Trophoblast cell (in vitro differentiated cells and primary cell): ENCODE measurements at places on chromosomes 13 and 19.

GRCh38 chr19:40701758-40702157 lies 11.3 kb upstream of the NUMBL start:
- H3K27me3 ChIP-seq = no peaks in the 10 kb centered on the region
- H3K27ac ChIP-seq = no peak overlapping the region
- H3K36me3 ChIP-seq = peaks cover 41% of the 10 kb centered on the region
- no peak for DNase-seq
- H3K4me3 ChIP-seq = no peak overlapping the region
- H3K4me1 ChIP-seq = no peaks in the 10 kb centered on the region

DNA sequence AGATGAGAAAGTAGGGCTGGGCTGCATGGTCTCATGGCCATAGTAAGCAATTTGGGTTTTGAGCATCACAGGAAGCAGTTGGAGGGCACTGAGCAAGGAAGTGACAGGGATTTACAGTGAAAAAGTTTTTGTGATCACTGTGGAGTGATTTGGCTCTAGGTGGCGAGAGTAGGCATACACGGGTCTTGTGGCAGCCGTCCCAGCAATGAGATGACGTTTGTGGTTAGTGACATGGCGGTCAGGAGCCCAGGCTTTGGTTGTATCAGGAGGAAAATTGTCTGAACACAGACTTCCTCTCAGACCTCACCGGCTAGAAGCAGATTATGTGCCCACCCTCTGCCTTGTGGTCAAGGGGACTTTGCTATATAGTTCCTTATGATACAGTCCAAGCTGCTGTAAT lies 3.3 kb downstream of the ZNF444 start:
- no peak overlapping the region for H3K4me3 ChIP-seq
- DNase-seq = no peak
- peaks cover 15% of the 10 kb centered on the region for H3K4me1 ChIP-seq
- H3K27me3 ChIP-seq = no peaks in the 10 kb centered on the region
- no peak overlapping the region for H3K27ac ChIP-seq

DNA sequence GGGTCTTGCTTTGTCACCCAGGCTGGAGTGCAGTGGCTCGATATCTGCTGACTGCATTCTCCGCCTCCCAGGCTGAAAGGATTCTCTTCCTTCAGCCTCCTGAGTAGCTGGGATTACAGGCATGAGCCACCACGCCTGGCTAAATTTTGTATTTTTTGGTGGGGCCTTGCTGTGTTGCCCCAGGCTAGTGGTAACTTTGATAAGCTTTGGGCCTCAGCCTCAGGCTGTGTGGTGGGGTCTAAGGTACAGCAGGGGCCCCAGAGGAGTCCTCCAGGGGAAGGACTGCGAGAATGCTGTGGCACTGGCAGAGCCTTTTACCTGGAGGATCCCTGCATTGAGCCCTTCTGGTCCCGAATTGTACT lies 7.2 kb downstream of the DOT1L start:
- no peaks in the 10 kb centered on the region for H3K27me3 ChIP-seq
- no peak overlapping the region for H3K4me3 ChIP-seq
- H3K4me1 ChIP-seq = peaks cover 42% of the 10 kb centered on the region
- no peaks in the 10 kb centered on the region for H3K36me3 ChIP-seq
- H3K27ac ChIP-seq = peak overlapping the region; percentile 20

DNA sequence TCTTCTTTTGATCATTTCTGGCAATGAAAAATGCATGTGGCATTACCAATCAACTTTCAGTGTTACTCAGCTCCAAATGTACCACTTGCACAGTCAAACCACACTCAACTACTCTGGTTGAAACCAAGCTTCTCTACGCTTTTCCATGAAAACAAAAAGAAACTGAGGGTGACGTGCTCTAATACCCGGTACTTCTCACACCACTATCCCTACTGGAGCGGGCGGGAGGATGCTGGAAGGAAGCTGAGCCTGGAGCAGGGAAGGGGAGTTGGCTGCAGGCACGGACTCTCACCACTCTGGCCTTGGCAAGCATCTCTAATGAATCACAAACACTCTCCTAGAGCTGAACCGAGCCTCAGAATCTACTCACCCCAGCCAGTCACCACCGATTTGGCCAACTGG lies 48.2 kb downstream of the STK24 start:
- H3K36me3 ChIP-seq = peaks cover 2% of the 10 kb centered on the region
- no peak overlapping the region for H3K4me3 ChIP-seq
- no peaks in the 10 kb centered on the region for H3K27me3 ChIP-seq
- no peak for DNase-seq

DNA sequence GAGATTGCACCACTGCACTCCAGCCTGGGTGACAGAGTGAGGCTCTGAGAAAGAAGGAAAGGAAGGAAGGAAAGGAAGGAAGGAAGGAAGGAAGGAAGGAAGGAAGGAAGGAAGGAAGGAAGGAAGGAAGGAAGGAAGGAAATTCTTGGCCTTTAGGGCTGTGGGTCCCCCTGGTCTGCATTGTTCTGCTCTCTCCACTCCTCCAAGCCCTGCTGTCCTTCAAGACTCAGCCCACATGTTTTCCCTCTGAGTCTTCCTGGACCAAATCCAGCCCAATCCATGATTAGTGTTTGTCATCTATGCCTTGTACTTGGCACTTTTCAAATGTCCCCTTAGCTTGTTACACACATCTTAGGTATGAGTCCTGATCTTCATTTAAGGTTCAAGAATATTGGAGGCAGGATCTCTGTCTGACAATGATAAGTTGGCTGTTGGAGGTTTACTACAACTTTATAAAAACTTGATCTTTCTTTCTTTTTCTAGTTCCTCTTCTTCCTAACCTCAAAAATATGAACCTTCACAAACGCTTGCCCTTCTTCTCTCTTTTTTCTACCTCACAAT lies 48.8 kb upstream of the INTS6 start:
- H3K4me1 ChIP-seq = no peaks in the 10 kb centered on the region
- H3K27me3 ChIP-seq = no peaks in the 10 kb centered on the region
- DNase-seq = no peak
- no peak overlapping the region for H3K27ac ChIP-seq
